ENCODE measurements at places on chromosomes 13 and 19. TPM values are rescaled to one million over a fixed set of nuclear protein-coding genes. Genes with fewer than 3 reads are reported as not detected.
A peak's percentile ranks its signal among the peaks of the same experiment; 100 is the strongest.

Gene KCNC3
- 2.7 TPM for total RNA-seq

- peak; percentile 94 for DNase-seq
Observed at GRCh38 chr19:49157445-49158224, at the start of gene TRPM4. Gene TRPM4, plus strand, starts transcription at chr19:49157792. Its CDS starts 75 bp downstream, at chr19:49157867.

GRCh38 chr13:19984430-19985218 lies 26.1 kb downstream of the ZMYM2 start:
- DNase-seq = no peak

Gene SMIM44
- total RNA-seq = not detected

Gene IGSF23
- not detected for total RNA-seq

Gene ZIM2
- total RNA-seq = 0.76 TPM

GRCh38 chr13:112896736-112897602 lies 72.0 kb upstream of the MCF2L start:
- no peak for DNase-seq

- no peak for DNase-seq
Observed at GRCh38 chr13:106156468-106156867, 379.0 kb downstream of the EFNB2 start.

Gene PODNL1
- 17.8 TPM for total RNA-seq

- no peak for DNase-seq
Observed at GRCh38 chr19:45994456-45994997, 740 bp upstream of the CCDC61 start.

- peak; percentile 64 for DNase-seq
Observed at GRCh38 chr13:34156841-34157365, 339.0 kb downstream of the RFC3 start.

DNA sequence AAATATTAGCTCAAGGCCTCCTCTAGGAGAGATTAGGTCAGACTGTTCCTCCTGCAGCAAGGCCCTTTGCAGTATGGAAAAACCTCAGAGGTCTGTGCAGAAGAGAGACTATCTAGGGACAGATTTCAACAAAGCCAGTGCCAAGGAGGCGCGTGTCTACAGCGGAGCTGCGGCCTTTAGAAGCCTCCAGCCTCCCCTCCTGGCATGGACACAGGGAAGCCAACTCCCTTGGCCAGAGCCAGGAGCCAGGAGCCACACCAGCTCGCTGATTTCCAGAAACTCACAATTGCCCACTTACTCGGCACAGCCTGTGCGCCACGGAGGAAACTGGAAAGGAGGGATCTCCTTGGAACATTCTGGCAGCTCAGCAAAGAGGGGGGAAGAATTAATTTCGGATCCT lies 63.4 kb downstream of the INSR start:
- DNase-seq = no peak

DNA sequence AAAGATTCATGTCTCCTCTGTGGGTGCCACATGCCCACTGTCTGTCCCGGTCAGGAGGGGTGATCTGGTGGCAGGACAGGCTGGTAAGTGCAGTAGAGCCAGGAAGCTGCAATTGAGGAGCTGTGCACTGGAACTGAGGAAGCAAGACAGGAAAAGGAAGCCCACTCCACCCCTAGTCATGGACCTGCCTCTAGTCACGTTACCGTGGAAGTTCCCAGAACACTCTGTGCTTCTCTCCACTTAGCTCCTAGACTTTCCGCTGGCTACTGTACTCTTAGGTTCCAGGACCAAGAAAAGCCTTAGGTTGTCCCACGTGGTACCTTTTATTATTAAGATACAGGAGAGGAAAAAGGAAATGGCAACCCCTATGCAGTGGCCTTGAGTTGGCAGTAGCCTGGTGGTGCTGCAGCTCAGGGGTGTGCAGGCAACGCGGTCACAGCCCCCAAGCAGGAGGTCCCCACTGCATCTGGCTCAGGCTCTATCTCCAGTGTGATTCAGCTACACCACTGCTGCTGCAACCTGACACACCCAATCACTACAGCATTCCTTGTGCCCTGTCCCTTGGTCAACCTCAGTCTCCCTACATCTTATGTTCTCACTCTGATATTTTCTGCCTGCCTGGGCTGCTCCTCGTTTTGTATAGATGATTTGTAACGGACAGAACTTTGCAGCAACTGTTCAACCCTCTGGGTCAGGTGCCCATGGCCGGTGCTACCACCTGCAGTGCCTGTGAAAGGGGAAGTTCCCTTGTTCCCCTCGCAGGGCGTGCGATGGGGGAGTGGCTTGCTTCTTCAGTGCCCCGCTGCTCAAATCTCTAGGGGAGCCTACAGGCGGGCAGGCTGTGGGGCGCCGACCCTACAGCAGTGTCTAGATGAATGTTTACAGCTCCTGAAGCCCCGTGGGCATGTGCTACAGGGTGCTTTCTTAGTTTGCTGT lies 24.4 kb upstream of the GPR12 start:
- no peak for DNase-seq

Gene TMEM38A
- total RNA-seq = 3.5 TPM

DNA sequence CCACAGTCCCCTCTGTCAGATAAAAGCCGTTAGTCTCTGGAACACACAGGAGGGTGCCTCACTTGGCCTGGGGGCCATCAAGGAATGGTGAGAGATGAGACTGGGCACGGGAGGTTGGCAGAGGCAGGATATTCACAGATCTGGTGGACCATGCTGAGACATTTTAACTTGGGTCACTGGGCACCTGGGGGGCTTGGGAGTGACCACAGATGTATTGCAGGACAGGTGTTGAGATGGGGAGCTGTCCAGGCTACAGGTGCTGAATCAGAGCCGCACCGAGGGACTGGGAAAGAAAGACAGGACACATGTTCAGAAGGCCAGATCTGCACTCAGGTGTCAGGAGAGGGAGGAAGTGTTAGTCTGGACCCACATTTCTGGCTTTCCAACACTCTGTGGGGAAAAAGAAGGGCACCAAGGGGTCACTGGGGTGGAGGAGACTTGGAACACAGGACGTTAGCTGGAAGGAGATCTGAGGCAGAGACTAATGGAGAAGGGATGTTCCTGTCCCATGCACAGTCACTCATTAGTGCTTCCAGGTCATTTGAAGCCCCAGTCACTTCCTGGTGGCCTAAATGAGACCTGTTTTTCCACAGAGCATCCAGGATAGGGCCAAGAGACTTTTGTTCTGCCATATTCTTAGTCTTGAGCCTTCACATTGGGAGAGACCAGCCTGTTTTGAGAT lies 56.1 kb downstream of the CHST8 start:
- DNase-seq = no peak

DNA sequence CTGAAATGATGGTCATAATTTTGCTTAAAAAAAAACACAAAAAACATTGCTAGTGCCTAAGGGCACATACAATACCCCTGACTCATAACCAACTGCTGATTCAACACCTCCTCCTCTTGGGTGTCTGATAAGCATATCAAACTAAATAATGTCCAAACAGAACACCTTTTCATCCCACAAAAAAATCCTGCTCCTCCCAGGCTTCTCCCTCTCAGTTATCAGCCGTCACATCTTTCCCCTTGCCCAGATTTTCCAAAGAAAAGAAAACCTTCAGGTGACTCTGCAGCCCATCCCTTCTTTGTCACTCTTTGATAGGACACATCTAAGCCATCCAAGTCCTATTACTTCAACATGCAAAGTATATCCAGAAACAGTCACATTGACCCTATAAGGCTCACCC lies 46.9 kb downstream of the ABCC4 start:
- no peak for DNase-seq

DNA sequence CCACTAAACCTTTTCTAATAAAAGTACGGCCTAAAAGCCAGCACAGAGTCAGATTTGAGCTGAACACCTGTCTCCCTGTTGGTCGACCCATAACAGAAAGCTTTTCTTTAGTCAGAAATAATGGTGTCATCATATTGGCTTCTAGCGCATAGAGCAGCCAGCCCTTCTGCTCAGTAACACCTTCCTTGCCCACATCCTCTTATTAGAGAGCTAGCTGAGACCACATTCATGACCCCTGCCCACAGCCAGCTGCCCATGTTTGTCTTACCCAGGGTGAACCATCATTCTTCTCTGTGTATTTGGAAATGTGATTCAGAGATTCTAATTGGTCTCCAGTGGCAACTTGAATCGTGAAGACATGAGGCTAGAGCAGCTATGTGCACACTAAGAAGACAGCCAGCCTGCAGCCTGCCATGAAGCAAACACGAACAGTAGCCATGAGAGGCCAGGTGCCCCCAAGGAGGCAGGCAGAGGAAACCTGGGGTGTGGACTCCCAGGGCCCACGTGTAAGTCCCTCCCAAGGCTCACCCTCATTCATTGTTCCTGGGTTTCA lies 82.3 kb upstream of the PDCD5 start:
- no peak for DNase-seq

DNA sequence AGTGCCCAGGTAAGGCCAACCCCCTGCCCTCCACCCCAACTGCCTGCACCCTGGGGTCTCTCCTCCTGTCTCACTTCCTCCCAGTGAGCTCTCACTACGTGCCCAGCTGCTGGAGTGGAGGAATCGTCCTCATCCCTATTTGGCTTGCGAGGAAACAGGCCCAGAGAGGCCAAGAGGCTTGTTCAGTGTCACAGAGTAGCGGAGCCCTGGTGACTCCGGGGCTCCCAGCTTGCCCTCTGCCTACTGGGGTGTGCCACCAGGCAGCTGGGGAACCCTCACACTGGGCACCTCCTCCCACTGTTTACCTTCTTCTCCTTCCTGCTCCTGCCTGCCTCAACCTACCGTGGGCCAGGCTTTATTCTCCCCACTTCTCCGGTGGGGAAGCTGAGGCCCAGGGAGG lies 5.6 kb downstream of the TMED1 start:
- no peak for DNase-seq

DNA sequence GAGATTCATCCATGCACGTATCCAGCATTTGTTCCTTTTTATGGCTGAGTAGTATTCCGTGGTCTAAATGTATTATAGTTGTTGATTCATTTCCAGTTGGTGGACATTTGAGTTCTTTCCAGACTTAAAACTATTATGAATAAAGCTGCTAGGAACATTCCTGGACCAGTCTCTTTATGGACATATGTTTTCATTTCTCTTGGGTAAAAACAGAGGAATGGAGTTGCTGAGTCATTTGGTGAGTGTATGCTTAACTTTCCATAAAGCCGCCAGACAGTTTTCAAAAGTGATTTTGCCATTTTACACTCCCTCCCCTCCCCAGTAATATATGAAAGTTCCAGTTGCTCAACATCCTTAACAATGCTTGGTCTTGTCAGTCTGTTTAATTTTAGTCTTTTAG lies 116.4 kb downstream of the TSHZ3 start:
- no peak for DNase-seq

Gene PRODH2
- not detected for total RNA-seq

- DNase-seq = no peak
Observed at GRCh38 chr13:99018418-99019180, 40.7 kb upstream of the DOCK9 start.

DNA sequence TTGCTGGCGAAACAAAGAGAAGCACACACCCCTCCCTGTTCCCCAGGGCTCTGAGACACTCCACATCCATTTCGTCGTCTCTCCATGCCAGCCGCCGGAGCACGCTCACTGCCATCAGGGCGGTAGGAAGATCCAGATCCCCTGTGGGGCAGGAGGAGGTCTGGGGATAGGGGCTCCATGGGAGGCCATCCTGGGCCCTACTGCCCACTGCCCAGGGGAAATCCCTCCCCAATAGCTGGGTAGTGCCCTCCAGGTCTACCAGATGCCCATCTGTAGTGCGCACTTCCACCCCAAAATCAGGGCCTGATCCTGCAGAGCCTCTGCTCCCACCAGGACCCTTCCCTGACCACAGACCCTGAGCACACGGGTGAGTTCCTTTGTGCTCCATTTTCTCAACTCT lies 80.3 kb downstream of the EFNB2 start:
- DNase-seq = no peak

- DNase-seq = no peak
Observed at GRCh38 chr13:44762911-44763310, 186.8 kb upstream of the TSC22D1 start.

Gene CACNG7
- total RNA-seq = not detected

Measured in sciatic nerve (tissue), 2 donors.